ENCODE measurements at places on chromosomes 3 and 15. TPM values are rescaled to one million over a fixed set of nuclear protein-coding genes. Genes with fewer than 3 reads are reported as not detected.

The ACKR4 gene
- 8.1 TPM for total RNA-seq

The WDR76 gene
- total RNA-seq: 15.4 TPM

The RABL3 gene
- 14.7 TPM for total RNA-seq

The CDHR4 gene
- total RNA-seq: not detected

The PARP6 gene
- total RNA-seq: 19.8 TPM

The XRN1 gene
- 37.7 TPM for total RNA-seq

The CPLX3 gene
- total RNA-seq: not detected

The CMTM8 gene
- total RNA-seq: 0.98 TPM

The SNX4 gene
- total RNA-seq: 21.7 TPM

The OXNAD1 gene
- total RNA-seq: 11.4 TPM

The MKRN3 gene
- 2.3 TPM for total RNA-seq

The LTK gene
- total RNA-seq: 0.20 TPM

The ASB14 gene
- not detected for total RNA-seq

The KNG1 gene
- total RNA-seq: not detected

The SNAP23 gene
- total RNA-seq: 57.0 TPM

The HTR3E gene
- total RNA-seq: not detected

The HYAL1 gene
- 3.7 TPM for total RNA-seq

The GP5 gene
- under 0.01 TPM for total RNA-seq

The CTXND1 gene
- not detected for total RNA-seq

The SUCNR1 gene
- total RNA-seq: not detected

The WNT7A gene
- total RNA-seq: not detected

The GNB4 gene
- total RNA-seq: 83.7 TPM

The PRRT3 gene
- total RNA-seq: 2.6 TPM

The PAQR9 gene
- total RNA-seq: 0.20 TPM

The SLC15A2 gene
- not detected for total RNA-seq

The RBPMS2 gene
- under 0.01 TPM for total RNA-seq

The P3H2 gene
- 1.2 TPM for total RNA-seq

The RPP25 gene
- total RNA-seq: 13.6 TPM

The TMEM207 gene
- total RNA-seq: not detected

The PLSCR2 gene
- total RNA-seq: not detected

The LEKR1 gene
- 2.2 TPM for total RNA-seq

The PTPRG gene
- total RNA-seq: 96.6 TPM

The TTLL13 gene
- total RNA-seq: not detected

The BBX gene
- 47.8 TPM for total RNA-seq

The SPINK8 gene
- total RNA-seq: not detected

The KBTBD8 gene
- total RNA-seq: 0.73 TPM

The GOLGA6L7 gene
- not detected for total RNA-seq

The LDHAL6B gene
- not detected for total RNA-seq

The GOLGA8F gene
- total RNA-seq: not detected

The IQCF5 gene
- not detected for total RNA-seq

The CYP1A2 gene
- not detected for total RNA-seq

The ADCY5 gene
- total RNA-seq: under 0.01 TPM

The PRTG gene
- total RNA-seq: 5.7 TPM

The ZIC1 gene
- total RNA-seq: 21.7 TPM

The NFKBIZ gene
- total RNA-seq: 14.9 TPM

The IQCH gene
- 3.7 TPM for total RNA-seq

Data from subcutaneous preadipocyte (primary cell).